T-helper 2 cell (primary cell): ENCODE measurements at places on chromosomes 4 and X.
A peak's percentile ranks its signal among the peaks of the same experiment; 100 is the strongest.

GRCh38 chrX:48937054-48937907, 18.5 kb upstream of the PIM2 start:
- peak; percentile 92 for DNase-seq

- no peak for DNase-seq
Measured at GRCh38 chr4:53802500-53802899, 211.2 kb upstream of the LNX1 start.

GRCh38 chr4:19577097-19577496, 674.6 kb upstream of the SLIT2 start:
- DNase-seq: no peak

GRCh38 chr4:10458177-10458576, 951 bp upstream of the ZNF518B start:
- DNase-seq: no peak

DNA sequence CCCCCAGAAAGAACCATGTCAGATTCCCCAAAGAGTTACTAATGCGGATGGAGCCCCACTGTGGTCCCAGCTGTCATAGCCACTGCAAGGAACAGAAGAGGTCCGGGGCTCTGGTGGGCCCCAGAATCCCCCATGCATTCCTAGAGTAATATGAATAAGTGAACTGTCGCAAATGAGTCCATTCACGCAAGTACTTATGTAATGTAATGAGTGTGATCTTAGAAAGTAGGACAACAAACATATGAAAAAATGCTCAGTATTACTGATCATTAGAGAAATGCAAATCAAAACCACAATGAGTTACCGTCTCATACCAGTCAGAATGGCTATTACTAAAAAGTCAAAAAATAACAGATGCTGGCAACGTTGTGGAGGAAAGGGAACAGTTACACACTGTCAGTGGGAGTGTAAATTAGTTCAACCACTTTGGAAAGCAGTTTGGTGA, 141.5 kb upstream of the RBPJ start:
- DNase-seq: peak; percentile 9

DNA sequence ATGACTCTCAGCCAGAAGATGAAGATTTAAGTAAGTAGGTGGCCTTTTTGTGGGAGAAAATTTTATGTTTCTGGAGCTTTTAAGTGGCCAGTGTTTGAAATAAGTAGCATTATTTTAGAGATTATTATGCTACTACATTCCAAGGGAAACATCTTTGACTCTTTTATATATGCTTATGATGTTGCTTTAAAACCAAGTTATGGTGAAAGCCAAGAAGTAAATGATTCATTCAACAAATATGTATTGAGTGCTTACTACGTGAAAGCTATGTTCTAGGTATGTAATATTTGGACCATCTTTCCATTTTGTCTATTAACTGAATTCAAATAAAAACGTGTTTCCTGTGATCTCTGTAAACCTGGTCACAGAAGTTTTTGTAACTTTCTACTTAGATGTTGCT, 58.3 kb downstream of the ZFX start:
- DNase-seq: no peak
